ENCODE measurements at places on chromosomes 16 and 17. TPM values are rescaled to one million over a fixed set of nuclear protein-coding genes. Genes with fewer than 3 reads are reported as not detected.

BOLA2 gene
- 9.3 TPM for total RNA-seq

MT1G gene
- total RNA-seq, result 0.85 TPM

CES1 gene
- 0.42 TPM for total RNA-seq

DNA sequence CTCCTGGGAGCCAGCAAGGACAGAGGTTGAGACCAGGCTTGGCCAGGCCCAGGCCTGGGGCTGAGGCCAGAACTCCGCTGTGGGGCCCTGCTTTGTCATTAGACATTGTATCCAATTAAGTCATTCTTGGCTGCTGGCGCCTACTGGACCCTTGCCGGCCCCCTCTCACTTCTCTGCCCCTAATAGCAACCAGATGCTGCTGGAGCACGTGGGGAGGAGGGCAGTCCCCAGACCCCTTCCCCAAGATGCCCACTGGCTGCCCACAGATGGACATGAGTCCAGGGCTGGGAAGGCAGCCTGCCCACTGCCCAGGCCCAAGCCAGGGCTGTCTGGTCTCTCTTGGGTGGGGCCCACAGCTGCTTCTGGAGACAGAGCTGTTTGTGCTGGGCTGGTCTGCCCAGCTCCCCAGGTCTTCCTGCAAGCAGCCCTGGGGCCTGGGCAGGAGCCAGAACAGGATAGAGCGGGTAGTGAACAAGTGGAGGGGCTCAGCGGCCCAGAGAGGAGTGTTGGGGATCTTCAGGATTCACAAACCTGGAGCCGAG is 7.8 kb downstream of the PLXDC1 start:
- peaks cover 4% of the 10 kb centered on the region for H3K4me1 ChIP-seq
- no peaks in the 10 kb centered on the region for H3K36me3 ChIP-seq
- H3K27me3 ChIP-seq, result no peaks in the 10 kb centered on the region

DNA sequence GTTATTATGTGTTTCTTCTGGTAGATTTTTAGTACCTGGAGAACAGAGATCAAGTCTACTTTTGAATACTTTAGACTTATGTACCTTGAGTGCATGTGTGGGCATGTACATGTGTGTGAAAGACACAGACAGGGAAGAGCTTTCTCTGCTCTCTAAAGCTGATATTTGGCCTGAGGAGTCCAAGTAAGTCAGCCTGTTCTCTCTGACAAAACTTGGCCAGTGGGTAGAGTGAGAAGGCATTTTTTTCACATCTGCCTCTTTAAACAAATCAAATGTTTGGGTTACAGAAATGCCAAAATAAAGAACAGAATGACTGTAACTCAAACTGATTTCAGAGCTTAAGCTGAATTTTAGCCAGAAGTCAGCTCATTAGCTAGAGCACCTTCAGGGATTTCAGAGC is 309.7 kb upstream of the DYNLRB2 start:
- no peak overlapping the region for H3K4me3 ChIP-seq
- H3K4me1 ChIP-seq, result no peaks in the 10 kb centered on the region
- no peak for DNase-seq

GRCh38 chr17:66633317-66633965 is 201.5 kb upstream of the CACNG5 start:
- no peak for DNase-seq
- H3K27ac ChIP-seq, result peak overlapping the region; percentile 8
- peaks cover 22% of the 10 kb centered on the region for H3K4me1 ChIP-seq
- H3K36me3 ChIP-seq, result no peaks in the 10 kb centered on the region

All from T-helper 17 cell (primary cell).